Natural killer cell (primary cell): ENCODE measurements at places on chromosomes 16 and 17. TPM values are rescaled to one million over a fixed set of nuclear protein-coding genes. Genes with fewer than 3 reads are reported as not detected.

GRCh38 chr17:65057531-65058090 is 1.1 kb upstream of the GNA13 start:
- DNase-seq = no peak

GRCh38 chr16:52439171-52439701 is 107.7 kb downstream of the TOX3 start:
- DNase-seq = no peak

DNA sequence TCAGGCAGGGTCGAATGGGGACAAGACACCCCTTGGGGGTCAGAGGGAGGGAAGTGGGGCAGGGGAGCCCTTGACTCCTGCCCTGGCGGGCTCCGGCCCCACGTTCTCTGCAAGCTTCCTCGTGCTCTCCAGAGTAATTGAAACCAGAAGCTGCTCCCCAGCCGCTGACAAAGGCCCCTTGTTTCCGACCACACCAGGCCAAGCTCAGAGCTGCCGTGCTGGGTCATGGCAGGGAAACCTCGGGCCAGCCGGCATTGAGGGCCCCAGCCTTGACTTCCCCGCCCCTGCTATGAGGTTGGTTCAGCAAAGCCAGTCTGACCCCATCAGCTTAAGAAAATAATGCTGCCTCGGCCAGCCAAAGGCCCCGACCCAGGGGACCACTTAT is 43.3 kb downstream of the TIMM22 start:
- no peak for DNase-seq

GRCh38 chr16:65783709-65784474 is 582.6 kb upstream of the CDH5 start:
- DNase-seq = no peak

SMPD3 gene
- 2.4 TPM for total RNA-seq

ZKSCAN2 gene
- total RNA-seq = 7.0 TPM

GRCh38 chr17:75902406-75902805 is 2.3 kb downstream of the MRPL38 start:
- DNase-seq = no peak

C16orf86 gene
- total RNA-seq = 4.4 TPM

- DNase-seq = peak; percentile 50
Observed at GRCh38 chr16:57260294-57260929, 15.4 kb downstream of the ARL2BP start.
